ENCODE measurements at places on chromosomes 4 and X.

DNA sequence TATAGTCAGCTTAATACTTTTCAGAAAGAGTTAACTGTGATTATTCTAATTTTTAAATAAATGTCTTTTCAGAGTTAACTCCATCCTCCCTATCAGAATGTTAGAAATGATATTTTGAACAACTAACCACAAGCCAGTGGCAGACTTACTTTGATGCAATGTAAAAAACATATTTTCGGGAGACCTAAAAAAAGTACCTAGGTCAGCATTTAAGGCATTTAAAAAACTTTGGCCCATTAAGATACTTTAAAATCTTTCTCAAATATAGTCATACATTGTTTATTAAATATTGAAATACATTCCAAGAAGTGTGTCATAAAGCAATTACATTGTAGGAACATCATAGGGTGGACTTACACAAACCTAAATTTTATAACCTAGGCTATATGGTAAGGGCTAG lies 426.1 kb downstream of the PABPC4L start:
- no peak for DNase-seq

DNA sequence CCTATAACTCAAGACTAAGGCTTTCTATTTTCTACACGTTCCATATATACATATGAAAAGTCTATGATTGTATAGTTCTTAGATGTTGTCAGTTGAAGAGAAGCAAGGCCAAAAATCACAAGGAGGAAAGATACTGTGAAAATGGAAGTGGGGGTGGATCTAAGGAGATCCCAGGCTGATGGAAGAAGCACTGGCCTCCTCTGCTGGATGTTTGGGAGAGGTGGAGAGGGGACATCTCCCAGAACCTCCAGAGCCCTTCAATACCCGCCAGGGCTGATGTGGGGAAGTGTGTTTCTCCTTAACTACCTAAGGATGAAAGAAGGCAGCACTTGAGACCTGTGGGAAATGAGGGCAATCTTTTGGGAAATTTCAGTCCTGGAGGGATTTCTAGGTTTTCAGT lies 67.4 kb downstream of the RASGEF1B start:
- no peak for DNase-seq

DNA sequence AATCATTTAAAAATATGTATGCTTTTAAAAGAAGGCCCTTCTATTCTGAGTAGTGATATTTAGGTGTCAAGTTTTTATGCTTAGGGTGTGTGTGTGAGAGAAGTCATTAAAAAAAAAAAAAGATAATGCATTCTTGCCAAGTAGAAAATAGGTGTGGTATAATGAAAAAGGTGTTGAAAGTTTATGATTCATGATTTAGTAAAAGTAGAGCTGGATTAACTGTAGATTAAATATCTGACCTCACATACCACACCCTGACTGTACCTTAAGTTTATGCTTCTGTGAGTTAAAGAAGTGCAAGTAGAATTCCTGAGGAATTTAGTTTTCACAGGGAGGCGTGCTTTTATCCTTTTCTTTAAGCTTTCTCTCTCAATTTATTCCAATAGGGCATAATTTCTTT lies 71.1 kb downstream of the BMPR1B start:
- no peak for DNase-seq

DNA sequence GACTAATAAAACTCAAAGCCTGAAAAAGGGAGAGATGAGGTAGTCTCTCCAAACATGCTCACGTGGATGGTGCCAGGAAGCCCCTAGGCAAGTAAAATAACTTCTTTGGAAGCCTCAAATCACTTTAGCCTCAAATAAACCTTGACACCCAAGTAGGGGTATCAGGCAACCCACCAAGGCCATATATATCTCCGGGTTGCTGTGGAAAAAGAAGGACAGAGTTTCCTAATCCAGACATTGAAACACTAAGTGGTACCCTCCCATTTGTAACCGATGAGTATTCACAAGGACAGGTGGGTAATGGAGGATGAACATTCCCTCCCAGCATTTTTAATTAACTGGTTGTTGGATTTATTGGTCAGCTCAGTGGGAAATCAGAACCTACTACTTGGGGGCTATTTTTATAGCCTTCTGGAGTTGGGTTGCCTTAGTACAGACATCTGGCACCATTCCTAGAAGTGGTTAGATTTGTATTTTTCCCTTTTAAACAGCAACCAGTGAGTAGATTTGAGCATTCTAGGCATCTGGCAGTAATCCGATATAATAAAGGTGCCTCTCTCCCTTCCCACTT lies 87.7 kb downstream of the GPC3 start:
- no peak for DNase-seq

DNA sequence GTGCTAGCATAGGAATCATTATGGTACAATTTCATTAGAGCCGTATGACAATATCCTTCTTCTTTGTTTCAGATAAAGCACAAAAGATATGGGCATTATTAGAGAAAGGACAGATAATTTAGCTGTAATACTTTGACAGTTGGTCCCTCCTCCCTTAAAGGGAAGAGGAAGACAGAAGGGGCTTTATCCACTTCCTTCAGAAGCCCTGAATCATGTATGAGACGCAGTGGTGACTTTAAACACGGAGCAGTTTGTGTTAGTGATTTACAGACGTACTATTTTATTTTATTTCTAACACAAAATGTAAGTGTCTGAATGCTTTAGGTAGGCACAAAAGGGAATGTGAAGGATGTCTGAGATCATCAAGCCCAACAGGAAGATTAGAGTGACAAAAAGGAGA lies 467.7 kb downstream of the IL15 start:
- DNase-seq: no peak

- no peak for DNase-seq
Observed at GRCh38 chr4:89300499-89300898, 7.1 kb downstream of the GPRIN3 start.

DNA sequence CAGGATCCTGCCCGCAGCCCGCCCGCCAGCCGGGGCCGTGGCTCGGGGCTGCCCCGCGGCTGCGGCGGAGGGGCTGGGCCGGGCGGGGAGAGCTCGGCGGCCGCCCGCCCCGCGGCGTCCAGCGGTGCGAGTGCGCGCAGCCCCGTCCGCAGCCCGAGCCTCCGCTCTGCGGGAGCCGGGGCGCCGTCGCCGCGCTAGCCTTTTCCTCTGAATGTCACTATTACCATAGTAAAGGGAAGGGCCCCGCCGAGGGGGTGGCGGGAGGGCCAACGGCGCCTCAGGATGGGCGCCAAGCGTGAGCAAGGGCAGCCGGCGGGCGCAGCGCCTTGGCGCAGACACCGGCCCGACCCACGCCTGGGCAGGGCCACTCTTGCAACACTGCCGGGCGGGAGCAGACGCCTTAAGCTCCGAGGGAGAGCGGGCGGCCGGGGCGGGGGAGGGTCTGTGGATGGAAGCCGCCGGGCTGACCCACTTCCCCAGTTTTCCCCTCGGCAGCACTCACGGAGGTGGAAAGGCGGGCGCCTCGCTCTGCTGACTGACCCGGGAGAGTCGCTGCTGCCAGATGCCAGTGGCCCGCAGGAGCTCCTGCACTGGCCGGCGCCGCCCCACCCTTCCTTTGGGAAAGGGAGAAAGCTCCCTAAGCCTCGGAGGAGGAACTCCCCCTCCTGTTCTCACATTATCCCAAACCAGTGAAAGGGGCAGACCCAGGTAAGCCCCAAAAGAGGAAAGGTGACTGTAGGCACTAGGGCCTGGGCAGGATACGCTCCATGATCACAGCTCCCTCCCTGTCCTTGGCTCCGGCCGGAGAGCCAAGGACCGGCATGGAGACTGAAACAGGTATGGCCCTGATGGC lies 329.4 kb downstream of the HNRNPD start:
- DNase-seq: no peak

Measured in cortex of kidney (tissue), 1 donor.